NCI-H1930 (cell line): ENCODE measurements at places on chromosomes 13 and 19.

- DNase-seq = no peak
Observed at GRCh38 chr13:27979001-27979643, 9.4 kb downstream of the URAD start.

GRCh38 chr13:49098771-49099512 is 121.2 kb upstream of the MLNR start:
- no peak for DNase-seq

- no peak for DNase-seq
Observed at GRCh38 chr13:111202745-111203144, 87.6 kb downstream of the ARHGEF7 start.

DNA sequence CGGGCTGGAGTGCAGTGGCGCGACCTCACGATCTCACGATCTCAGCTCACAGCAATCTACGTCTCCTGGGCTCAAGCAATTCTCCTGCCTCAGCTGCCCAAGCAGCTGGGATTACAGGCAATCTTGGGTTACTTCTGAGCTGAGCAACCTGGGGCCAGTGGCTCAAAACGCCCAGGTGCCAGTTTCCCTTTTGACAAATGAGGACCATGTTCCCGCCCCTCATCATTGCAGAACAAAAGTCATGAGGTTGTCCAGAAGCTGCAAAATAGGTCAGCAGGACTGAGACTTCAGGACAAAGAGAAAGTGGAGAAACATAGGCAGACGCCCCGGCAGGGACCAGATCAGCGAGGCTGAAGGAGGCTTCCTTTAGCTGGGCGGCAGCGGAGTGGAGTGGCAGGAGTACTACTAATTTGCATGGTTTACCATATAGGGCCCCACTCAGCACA is 3.3 kb upstream of the ADGRE5 start:
- no peak for DNase-seq

- DNase-seq = no peak
Observed at GRCh38 chr13:101876951-101877350, 424.5 kb downstream of the ITGBL1 start.

DNA sequence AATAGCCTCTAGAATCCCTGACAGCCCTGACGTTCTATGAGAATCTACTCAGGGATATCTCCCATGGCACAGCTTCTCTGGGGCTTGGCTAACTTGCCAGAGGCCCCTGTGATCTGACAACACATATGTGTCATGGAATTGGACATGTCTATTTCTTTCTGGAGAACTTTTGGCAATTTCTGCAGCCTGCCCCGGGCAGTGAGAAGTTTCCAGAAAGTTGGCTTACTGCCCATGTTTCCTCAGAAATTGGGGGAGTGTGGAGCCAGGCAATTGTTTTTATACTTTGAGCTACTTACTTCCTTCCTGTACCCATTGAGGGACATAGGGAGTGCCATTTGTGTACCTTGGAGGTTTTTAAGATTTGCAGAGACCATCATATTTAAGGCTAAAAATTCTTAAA is 98.9 kb downstream of the FLT1 start:
- DNase-seq = no peak

- DNase-seq = no peak
Observed at GRCh38 chr13:47955836-47956235, 45.2 kb downstream of the SUCLA2 start.

DNA sequence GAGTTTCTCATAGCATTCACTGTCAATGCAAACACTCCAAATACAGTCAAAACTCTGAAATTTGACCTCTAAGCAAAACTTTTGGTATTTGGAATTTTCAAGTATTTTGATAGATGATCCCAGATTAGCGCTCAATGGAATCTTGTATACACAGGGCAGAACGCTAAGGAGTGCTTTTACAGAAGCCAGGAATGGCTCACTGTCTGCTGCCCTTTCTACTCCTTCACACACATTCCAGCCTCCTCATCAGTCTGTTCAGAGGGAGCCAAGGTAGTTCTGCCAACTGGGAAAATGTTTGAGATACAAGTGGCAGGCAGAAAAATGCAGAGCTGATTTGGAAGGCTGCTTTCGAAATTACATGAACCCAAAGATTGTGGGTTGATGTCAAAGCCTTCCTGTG is 4.4 kb upstream of the STARD13 start:
- DNase-seq = no peak

DNA sequence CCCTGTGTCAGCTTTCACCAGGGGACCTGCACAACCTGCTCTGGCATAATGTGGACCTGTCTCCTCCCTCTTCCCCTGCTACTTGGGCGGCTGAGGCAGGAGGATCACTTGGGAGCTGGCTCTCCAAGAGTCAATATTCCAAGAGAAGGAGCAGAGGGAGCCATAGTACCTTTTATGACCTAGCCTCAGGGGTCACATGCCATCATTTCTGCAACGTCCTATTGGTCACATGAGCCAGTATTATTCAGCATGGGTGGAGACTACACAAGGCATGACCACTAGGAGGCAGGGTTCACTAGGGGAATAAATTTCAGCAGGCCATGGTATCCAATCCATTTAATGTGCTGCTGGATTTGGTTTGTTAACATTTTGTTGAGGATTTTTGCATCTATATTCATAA is 12.0 kb upstream of the SHFL start:
- no peak for DNase-seq

DNA sequence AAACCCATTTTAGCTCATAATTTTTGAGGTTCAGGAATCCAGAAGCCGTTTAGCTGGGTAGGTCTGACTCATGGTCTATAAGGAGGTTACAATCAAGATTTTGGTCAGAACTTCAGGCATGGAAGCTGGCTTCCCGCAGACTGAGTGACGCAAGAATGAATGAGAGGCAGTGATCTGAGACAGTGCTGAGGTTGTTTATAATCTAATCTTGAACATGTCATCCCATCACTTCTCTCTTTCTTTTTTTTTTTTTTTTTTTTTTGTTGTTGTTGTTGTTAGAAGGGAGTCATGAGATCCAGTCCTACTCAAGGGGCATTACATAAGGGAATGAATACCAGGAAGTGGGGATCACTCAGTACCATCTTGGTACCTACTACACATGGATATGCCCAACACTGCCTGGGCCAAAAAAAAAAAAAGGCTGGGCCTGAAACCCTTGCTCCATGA is 217.4 kb downstream of the DLEU7 start:
- no peak for DNase-seq

GRCh38 chr19:10862561-10863106 is 8.7 kb upstream of the CARM1 start:
- no peak for DNase-seq
